ENCODE measurements at places on chromosomes 6 and 20.

- no peak for DNase-seq
Measured at GRCh38 chr20:1734269-1734858, 76.8 kb upstream of the SIRPG start.

GRCh38 chr6:19327661-19328060 lies 509.5 kb upstream of the ID4 start:
- no peak for DNase-seq

- DNase-seq = no peak
Measured at GRCh38 chr6:154123155-154123956, 84.3 kb downstream of the OPRM1 start.

GRCh38 chr6:7216941-7217621 lies 95.9 kb downstream of the SSR1 start:
- DNase-seq = no peak

DNA sequence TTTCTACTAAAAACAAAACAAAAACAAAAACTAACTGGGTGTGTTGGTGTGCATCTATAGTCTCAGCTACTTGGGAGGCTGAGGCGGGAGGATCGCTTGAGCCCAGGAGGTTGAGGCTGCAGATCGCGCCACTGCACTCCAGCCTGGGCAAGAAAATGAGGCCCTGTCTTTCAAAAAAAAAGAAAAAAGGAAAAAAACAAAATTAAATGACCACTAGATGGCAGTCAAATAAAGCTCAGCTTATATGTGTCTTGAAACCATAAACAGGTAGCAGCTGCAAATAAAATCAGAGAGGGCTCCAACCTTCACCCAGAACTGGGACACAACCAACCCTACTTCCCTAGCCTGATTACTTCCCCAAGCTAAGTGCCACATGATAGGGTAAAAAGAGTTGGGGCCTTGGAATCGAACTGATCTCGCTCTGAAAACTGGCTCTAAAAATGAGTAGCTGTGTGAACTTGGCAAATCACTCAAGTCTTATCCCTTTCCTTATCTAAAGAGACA lies 67.1 kb upstream of the ADGRF4 start:
- DNase-seq = no peak

GRCh38 chr6:144377586-144378210 lies 92.6 kb downstream of the UTRN start:
- DNase-seq = no peak

GRCh38 chr20:50572938-50573777 lies 63.0 kb downstream of the PTPN1 start:
- DNase-seq = peak; percentile 12

- DNase-seq = no peak
Measured at GRCh38 chr20:39985271-39985827, 703.7 kb downstream of the MAFB start.

DNA sequence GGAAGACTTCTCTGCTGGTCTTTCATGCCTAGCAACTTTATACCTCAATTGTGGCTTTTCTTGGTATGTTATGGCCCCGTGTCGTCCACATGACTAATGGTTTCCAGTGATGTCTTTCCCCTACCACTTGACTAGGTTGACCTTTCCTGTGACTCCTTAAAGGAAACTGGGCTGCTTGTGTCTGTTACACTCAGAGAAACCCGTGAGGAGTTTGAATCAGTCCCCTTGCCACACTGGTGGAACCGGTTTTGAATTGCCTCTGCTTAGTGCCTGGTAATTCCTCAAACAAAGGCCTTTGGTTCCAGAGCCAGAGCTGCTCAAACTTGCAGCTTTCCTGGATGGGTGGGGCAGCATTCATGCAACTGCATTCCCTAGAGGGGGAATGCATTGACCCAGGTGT lies 21.9 kb downstream of the ECT2L start:
- no peak for DNase-seq

GRCh38 chr20:36720510-36720909 lies 25.4 kb downstream of the NDRG3 start:
- DNase-seq = no peak

DNA sequence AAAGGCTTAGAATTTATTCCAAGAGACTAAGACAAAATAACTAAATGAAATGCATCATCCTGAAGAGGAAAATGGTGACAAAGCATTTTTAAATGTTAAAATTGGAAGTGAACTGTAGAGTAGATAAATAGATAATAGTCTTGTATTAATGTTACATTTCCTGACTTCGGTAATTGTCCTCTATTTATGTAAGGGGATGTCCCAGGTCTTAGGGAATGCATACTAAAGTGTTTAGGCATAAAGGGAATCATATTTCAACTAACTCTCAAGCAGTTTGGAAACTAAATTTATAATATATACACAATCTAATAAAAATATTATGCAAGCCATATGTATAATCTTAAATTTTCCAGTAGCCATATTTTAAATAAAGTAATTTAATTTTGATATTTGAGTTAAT lies 159.3 kb downstream of the WDR27 start:
- DNase-seq = no peak

DNA sequence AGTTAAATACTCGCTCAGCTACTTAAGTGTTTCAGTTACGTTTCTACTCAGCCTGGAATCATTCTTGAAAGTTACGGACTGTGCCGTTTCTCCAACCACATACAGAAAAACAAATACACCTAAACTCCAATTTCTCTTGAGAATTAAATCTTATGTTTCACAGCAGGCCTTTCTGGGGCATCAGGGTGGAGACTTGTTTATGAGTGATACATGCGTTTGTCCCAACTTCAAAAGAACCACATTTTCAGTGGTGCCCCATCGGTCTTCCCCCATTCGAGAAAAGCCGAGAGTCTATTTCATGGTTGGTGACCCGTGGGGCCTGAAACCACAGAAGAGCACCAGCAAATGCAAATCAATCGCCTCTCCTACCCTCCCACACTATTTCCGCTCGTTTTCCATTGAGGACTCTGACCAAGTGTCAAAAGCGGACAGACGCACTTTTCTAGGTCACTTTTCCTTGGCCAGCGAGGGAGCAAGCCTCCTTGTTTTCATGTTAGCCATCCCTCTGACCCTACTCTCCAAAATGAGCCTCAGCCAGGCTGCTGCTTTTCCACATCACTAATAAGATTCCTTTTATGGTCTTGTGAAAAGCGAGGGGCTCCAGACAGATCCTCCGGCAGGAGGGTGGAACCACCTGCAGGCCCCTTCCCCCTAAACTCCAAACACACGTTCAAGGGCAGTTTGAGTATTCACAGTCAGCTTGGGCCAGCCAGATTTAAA lies 3.1 kb downstream of the JAG1 start:
- no peak for DNase-seq

- no peak for DNase-seq
Measured at GRCh38 chr6:29617782-29618554, 15.0 kb downstream of the GABBR1 start.

- no peak for DNase-seq
Measured at GRCh38 chr6:106637051-106637716, 7.8 kb downstream of the QRSL1 start.

GRCh38 chr6:6619021-6619794 lies 30.7 kb downstream of the LY86 start:
- no peak for DNase-seq

DNA sequence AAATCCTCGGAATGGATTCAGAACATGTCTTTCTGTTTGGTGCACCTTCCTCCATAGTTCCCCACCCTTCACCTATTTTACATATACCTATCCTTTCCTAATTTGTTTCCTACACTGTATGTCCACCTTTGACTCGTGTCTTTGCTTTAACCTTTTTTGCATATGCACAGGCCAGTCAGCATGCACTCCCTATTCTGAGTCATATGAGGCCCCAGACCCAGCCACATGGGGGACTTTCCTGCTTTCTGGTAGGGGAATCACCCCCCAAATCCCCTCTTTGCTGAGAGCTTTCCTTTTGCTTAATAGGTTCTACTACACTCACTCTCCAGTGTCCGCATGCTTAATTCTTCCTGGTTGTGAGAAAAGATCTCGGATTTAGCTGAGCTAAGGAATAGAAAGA lies 393.8 kb upstream of the IMPG1 start:
- no peak for DNase-seq

GRCh38 chr6:94289131-94289530 lies 869.8 kb upstream of the EPHA7 start:
- DNase-seq = no peak

GRCh38 chr20:10371467-10371866 lies 62.6 kb downstream of the MKKS start:
- DNase-seq = no peak

DNA sequence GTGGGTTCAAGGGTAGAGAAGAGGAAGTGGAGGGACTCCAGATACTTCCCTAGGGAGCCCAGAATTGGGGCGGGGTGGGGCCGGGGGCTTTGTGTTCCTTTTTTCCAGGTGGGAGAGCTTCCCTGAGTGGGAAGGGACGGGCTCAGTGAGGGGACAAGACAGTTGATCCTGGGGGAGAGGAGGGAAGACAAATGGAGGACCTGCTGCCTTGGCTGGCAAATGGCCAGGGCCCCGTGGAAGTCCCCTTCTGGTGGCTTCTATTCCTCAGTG lies 2.6 kb downstream of the CTSZ start:
- DNase-seq = no peak

- DNase-seq = no peak
Measured at GRCh38 chr20:55928266-55928665, 77.1 kb downstream of the CBLN4 start.

GRCh38 chr20:54167909-54168872 lies 5.6 kb downstream of the CYP24A1 start:
- DNase-seq = no peak

DNA sequence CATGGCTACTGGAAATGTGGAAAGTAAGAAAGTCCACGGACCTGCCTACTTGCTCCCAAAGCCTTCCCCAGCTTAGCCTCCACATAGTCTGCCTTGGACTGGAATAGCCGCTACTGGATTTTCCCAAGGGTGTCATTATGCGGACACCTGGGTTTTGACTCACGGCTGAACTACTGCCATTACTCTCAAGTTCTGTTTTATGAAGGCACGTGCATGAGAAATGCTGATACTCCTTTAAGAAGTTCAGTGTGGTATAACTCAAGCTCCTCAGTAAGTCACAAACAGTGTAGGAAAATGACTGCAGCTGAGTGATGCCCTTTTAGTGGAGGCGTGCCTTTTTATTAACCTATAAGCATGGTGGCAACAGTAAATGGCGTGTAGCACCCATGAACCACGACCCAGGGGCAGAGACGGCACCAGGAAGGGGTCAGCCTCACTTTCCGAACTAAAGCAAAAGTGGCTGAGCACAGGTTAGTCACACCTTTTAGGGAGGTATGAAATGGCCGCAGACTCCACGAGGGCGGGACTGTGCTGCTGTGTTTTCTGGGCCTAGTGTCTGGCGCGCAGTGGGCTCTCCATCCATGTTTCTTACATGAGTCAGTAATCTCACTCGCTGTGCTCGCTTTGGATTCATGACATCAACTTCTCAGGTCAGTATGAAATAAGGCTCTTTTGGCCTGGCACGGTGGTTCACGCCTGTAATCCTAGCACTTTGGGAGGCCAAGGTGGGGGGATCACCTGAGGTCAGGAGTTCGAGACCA lies 23.9 kb downstream of the PSMG4 start:
- no peak for DNase-seq

GRCh38 chr6:160398674-160399271 lies 50.6 kb downstream of the SLC22A3 start:
- DNase-seq = no peak

- DNase-seq = no peak
Measured at GRCh38 chr6:84871925-84872324, 107.5 kb upstream of the TBX18 start.

- no peak for DNase-seq
Measured at GRCh38 chr20:47318586-47319516, 37.6 kb downstream of the ZMYND8 start.

- DNase-seq = no peak
Measured at GRCh38 chr20:11375335-11375734, 542.4 kb upstream of the BTBD3 start.

- DNase-seq = no peak
Measured at GRCh38 chr20:62982124-62983075, 24.4 kb downstream of the BHLHE23 start.

GRCh38 chr6:133806382-133807140 lies 82.4 kb upstream of the TCF21 start:
- no peak for DNase-seq

- DNase-seq = no peak
Measured at GRCh38 chr20:45813006-45813340, 529 bp downstream of the UBE2C start.

DNA sequence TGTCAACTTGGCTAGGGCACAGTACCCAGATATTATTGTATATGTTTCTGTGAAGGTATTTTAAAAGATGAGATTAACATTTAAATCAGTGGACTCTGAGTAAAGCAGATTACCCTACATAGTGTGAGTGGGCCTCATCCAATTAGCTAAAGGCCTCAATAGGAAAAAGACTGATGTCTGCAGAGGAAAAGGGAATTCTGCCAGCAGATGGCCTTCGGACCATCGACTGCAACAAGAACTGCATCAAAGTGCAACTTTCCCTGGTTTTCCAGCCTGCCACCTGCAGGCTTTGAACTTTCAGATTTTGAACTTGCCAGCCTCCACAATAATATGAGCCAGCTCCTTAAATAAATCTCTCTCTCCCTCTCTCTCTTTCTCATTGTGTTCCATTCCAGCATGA lies 80.5 kb downstream of the IMPG1 start:
- DNase-seq = no peak

DNA sequence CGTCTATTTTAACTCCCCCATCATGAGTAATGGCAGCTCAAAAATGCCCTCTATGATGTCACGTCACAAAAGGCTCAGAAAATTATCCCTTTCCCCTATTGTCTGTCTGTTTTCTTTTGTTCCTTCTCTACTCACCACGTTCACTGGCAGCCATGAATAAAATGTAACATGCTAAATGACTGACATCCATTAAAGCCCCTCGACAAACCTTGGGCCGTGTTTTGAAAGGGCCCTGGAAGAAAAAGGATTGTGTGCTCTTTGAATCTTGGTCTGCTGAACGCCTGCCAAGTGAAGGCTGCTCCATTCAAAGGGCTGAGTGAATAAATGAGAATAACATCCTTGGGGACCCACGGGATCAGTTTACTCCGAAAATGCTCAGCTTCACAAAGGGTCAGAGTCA lies 118.7 kb downstream of the RPS12 start:
- no peak for DNase-seq

- DNase-seq = no peak
Measured at GRCh38 chr20:52752023-52752422, 220.1 kb upstream of the TSHZ2 start.

DNA sequence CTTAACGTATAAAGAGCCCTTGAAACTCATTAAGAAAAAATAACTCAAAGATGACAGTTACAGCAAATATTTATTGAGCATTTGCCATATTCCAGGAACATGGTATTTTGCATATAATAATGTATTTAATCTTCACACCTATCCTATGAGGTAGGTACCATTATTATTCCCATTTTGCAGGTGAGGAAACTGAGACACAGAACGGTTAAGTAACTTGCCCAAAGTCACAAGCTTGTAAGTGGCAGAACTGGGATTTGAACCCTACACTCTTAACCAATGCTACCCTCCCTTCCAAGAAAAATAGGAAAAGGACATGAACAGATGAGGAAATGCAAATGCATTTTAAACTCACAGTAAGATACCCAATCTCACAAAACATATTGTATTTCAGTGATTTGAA lies 5.3 kb upstream of the UBE2V1 start:
- no peak for DNase-seq

- DNase-seq = no peak
Measured at GRCh38 chr20:2875690-2876203, 2.5 kb downstream of the PTPRA start.

All from activated B cell treated with CpG ODN at 0.5 μM for 24 hours (primary cell).